ENCODE measurements at places on chromosomes 6 and 20.

DNA sequence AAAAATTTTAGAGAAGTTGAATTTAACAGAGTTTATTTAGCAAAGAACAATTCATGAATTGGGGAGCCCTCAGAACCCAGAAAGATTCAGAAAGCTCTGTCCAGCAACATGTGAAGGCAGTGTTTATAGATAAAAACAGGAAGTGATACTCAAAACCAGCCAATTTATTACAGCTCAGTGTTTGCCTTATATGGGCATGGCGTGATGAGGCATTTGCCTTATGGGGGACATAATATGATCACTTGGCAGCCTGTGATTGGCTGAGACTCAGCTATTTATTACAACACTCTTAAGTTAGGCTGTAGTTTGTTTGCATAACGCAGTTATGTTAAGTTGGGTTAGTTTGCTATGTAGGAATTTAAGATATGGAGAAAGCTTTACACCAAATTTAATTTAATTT lies 11.5 kb downstream of the HLA-DPA1 start:
- no peak for DNase-seq

DNA sequence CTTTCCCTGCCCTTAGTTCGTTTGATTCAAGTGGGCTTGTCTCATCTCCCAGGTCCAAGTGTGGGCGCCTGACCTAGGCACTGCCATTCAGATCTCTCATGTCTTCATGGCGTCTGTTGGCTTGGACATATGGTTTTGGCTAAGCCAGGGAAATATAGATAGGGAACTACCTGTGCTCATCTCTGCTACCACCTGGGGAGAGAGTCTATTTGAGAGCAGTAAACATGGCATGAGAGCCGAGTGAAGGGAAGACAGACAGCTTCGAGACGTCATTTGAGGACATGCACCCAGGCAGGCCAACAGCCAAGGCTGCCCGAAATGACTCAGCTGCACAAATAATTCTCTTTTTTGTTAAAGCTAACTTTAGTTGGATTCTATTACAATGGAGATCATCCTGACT lies 370.7 kb upstream of the AGPAT4 start:
- no peak for DNase-seq

DNA sequence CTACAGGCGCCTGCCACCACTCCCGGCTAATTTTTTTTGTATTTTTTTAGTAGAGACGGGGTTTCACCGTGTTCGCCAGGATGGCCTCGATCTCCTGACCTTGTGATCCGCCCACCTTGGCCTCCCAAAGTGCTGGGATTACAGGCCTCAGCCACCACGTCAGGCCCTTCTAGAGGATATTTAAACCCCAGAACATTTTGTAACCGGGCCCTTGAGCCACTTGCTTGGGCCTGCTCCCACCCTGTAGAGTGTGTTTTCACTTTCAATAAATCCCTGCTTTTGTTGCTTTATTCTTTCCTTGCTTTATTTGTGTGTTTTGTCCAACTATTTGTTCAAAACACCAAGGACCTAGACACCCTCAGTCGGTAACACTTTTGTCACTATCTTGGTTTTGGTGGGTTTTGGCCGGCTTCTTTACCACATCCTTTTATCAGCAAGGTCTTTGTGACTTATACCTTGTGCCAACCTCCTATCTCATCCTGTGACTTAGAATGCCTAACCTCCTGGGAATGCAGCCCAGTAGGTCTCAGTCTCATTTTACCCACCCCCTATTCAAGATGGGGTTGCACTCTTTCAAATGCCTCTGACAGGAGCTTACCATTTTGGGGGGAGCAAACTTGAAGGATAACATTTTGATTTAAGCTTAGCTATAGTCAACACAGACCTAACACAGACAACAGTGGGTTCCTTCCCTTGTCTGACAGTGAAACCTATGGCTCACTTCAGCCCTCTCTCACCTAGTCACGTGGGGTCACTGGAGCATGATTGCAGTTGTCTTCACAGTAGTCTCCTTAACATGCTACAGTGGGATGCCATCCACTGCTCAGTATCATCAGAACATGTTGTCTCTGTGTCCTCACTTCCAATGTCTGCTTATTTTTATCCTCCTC lies 27.9 kb upstream of the KIF6 start:
- DNase-seq: no peak

GRCh38 chr6:153634416-153634815 lies 404.6 kb upstream of the OPRM1 start:
- DNase-seq: no peak

DNA sequence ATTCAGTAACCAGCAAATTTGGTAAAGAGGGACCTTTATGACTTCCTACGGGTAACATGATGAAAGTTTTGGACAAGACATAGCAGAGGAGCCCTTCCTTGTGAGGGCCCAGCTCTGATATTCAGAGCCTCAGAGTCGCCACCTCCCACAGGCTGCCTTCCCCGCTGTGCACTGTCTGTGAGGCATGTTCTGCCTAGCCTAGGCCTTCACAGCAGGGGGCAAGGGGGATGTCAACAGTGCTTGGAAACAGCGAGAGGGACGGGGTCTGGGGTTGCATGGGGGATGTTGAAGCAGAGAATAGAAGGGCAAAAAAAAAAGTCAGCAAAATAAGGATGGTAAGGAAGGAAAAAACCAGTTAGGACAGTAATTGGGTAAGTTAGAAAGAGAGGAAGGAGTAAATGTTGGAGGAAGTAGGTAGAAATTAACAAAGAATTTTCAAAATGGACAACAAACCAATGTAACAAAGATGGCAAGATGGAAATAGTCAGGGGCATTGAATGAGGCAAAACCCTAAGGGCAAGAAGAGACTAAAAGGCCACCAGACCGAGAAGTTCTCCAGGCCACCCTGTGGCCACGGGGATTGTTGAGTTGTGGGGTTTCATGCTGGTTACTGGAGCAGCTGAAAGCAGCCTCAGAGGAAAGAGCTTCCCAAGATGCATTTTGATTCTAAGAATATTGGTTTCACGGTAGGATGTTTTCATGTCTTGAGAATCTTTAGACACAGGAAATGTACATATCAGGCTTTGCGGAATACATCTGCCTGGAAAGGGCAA lies 139.8 kb downstream of the LY86 start:
- DNase-seq: no peak

DNA sequence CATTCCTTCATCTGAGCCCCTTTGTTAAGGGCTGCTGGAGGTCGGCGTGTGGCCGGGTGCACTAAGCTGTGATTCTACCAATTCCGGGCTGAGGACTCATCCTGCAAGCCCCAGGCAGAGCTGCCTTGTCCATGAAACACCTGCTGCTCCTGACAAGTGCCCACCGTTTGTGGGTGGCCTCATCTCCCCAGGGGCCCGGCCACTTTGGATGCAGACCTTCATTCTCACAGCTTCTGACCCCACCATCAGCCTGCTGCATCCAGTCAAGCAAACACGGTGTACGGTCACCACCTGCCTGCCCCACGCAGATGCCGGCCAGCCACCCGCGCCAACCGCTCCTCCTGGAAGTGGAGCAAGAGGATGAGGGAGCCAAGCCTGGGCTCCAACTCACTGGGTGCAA lies 382.7 kb downstream of the THBS2 start:
- no peak for DNase-seq
